Cardiac fibroblast (primary cell): ENCODE measurements at places on chromosomes 7 and 10.

DNA sequence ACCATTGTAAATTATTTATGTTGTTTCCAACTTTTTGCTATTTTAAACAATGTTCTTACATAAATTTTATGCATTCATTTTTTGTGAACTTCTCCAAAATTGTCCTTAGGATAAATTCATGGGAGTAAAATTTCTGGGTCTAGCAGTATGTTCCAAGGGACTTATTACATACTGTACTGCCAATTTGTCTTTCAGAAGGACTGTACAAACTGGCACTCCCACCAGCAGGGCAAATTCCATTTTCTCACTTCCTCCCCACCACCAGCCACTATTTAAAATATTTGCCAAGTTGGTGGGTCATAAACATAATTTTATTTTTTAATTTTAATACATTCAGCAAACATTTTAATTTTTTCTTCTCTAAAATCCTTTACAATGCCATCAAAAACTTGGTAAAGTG, 13.7 kb upstream of the ARID5B start:
- DNase-seq = no peak

GRCh38 chr10:92667078-92667477, 22.7 kb upstream of the HHEX start:
- no peak for DNase-seq

DNA sequence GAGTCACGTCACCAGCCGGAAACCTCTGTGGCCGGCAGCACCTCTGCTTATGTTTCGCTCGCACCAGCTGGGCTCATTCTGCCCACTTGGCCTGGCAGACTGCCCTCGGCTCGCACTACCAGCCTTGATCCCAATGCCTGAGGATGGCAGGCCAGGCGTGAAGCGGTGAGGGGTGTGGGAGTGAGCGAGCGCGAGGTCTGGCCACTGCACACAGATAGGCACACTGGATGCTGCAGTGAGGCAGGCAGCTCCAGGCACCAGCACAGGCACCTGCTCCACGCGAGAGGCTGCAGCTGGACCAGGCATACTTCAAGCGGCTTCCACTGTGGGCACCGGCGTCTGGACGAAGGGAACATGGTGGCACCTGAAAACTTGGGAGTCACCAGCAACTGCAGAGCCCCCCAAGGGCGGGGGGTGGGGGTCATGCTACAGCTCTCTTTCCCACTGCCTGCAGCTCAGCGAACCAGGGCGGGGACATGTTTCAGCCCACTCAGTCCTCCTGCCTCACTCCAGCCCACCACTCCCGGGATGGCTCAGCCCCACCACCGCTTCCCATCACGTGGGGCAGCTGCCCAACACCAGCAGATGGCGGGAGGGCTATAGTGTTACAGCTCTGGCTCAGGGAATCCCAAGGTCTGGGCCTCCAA, 5.4 kb upstream of the DMTF1 start:
- DNase-seq = no peak

GRCh38 chr10:127695431-127695830, 41.6 kb upstream of the FOXI2 start:
- DNase-seq = no peak

GRCh38 chr10:127618797-127619196, 69.7 kb downstream of the NPS start:
- no peak for DNase-seq

DNA sequence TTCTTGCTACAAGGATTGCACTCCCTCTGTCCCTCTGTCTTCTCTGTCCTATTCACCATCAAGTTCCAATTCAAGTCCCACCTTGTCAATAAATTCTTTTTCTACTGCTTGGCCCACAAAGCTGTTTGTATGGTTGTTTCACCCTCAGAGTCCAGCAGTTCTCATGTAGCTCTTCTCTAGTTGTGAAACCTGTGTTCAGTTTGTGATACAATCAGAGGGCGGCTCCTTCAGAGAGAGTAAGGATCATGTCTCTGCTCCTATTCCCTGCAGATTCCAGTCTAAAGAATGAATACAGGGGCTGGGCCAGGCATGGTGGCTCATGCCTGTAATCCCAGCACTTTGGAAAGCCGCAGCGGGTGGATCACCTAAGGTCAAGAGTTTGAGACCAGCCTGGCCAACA, 126.6 kb upstream of the BET1 start:
- peak; percentile 15 for DNase-seq
